ENCODE measurements at places on chromosomes 4 and X. TPM values are rescaled to one million over a fixed set of nuclear protein-coding genes. Genes with fewer than 3 reads are reported as not detected.

DNA sequence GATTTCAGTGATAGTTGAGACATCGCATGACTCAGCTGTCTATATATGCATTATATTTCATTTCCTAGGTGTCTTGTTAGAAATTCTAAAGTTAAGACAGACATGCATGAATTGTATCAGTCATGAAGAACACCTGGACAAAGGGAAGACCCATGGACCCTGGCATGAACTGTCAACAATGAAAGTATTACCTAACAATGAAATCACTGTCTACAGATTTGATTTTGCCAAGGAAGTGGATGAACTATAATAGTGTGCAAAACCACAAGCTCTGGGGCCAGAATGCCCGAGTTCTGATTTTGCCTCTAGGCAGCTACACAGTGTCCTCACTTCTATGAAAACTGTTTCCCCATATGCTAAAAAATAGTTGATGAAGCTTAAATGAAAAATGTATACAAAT is 386.1 kb downstream of the NLGN4X start:
- H3K27me3 ChIP-seq: no peaks in the 10 kb centered on the region
- no peak overlapping the region for H3K4me3 ChIP-seq
- H3K36me3 ChIP-seq: no peaks in the 10 kb centered on the region
- H3K27ac ChIP-seq: no peak overlapping the region
- no peak for DNase-seq

DNA sequence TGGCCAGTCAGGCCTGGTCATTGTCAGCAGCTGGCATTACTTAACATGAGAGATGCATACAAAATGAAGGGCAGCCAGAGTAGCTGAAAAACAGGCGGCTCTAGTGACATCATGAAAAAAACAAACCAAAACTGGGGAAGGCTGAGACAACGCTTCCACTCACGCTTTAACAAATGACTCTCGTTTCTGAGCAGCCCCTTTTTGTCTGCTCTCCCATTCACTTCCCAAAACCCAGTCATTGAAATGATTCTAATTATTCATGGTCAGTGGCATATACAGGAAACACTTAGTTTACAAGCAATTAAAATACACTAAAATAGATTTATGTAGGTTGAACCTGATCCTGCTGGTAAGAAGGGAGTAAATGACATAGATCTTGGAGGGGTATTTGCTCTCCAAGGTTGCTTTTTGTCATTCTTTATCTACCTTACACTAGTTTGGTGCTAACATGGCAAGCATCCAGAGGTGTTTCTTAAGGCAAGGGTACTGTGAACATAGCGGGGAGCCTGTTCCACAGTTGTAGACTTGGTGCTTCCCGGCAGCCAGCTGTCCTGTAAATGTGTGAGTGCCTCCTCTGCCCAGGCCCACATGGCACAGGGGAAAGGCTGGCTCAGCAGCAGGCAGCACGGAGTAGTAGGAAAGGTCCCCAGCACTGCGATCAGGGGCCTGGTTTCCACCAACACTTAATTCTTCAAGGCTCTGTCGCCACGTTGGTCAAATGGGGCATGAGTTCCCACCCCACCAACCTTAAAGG is 61.2 kb upstream of the CITED1 start:
- no peak overlapping the region for H3K4me3 ChIP-seq
- DNase-seq: no peak
- no peaks in the 10 kb centered on the region for H3K4me1 ChIP-seq
- H3K27ac ChIP-seq: no peak overlapping the region
- no peaks in the 10 kb centered on the region for H3K36me3 ChIP-seq

DNA sequence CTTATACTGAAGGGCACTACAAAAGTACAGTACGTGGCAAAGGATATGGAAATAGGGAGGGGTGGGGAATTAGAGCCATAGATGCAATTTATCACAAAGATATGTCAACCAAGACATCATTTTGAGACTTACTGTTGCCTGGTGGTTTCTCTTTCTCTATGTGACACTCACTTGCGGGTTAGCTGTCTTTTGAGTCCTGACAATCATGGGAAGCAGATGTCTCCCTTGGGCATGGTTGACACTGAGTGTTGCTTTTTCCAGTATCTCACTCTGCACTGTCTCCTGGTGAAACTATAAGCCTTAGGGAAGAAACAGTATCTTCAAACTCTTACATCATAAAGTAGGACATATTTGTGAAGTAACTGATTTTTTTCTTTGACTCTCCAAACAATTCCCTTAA is 383.5 kb upstream of the LCORL start:
- H3K36me3 ChIP-seq: no peaks in the 10 kb centered on the region
- H3K27ac ChIP-seq: no peak overlapping the region
- no peaks in the 10 kb centered on the region for H3K4me1 ChIP-seq

DNA sequence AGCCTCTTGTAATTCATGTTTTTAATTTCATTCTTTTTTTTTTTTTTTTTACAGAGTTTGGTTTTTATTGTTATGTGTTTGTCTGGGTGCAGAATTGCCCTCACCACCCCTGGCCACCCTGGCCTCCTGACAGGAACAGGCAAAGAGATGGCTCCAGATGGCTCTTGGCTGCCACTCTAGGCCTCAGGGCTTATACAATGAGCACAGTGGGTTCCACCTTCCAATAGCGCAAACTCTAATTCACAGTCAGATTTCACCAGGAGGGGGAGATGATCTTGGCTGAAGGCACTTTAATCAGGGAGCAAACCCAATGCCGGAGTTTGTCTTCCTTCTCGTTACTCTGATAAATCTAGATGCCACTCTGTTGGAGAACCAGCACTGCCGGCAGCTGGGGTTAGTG is 24.8 kb downstream of the CPE start:
- no peaks in the 10 kb centered on the region for H3K27me3 ChIP-seq
- no peak overlapping the region for H3K4me3 ChIP-seq
- DNase-seq: no peak
- H3K36me3 ChIP-seq: no peaks in the 10 kb centered on the region
- H3K4me1 ChIP-seq: no peaks in the 10 kb centered on the region

- H3K36me3 ChIP-seq: peaks cover 8% of the 10 kb centered on the region
- no peak for DNase-seq
- no peaks in the 10 kb centered on the region for H3K4me1 ChIP-seq
- no peak overlapping the region for H3K27ac ChIP-seq
- no peaks in the 10 kb centered on the region for H3K27me3 ChIP-seq
Measured at GRCh38 chr4:169090484-169091215, 80.6 kb upstream of the CBR4 start.

- H3K4me1 ChIP-seq: no peaks in the 10 kb centered on the region
- H3K36me3 ChIP-seq: no peaks in the 10 kb centered on the region
- H3K27me3 ChIP-seq: no peaks in the 10 kb centered on the region
- no peak overlapping the region for H3K4me3 ChIP-seq
- H3K27ac ChIP-seq: no peak overlapping the region
Measured at GRCh38 chrX:87636533-87636932, 118.9 kb downstream of the KLHL4 start.

CAMK2D gene
- total RNA-seq: 46.1 TPM

PARM1 gene
- total RNA-seq: 78.0 TPM

HTR2C gene
- total RNA-seq: not detected
